ENCODE measurements at places on chromosomes 4 and X. TPM values are rescaled to one million over a fixed set of nuclear protein-coding genes. Genes with fewer than 3 reads are reported as not detected.
A peak's percentile ranks its signal among the peaks of the same experiment; 100 is the strongest.

- no peak for DNase-seq
These were observed 124.9 kb upstream of the POF1B start for GRCh38 chrX:85504381-85504780.

DNA sequence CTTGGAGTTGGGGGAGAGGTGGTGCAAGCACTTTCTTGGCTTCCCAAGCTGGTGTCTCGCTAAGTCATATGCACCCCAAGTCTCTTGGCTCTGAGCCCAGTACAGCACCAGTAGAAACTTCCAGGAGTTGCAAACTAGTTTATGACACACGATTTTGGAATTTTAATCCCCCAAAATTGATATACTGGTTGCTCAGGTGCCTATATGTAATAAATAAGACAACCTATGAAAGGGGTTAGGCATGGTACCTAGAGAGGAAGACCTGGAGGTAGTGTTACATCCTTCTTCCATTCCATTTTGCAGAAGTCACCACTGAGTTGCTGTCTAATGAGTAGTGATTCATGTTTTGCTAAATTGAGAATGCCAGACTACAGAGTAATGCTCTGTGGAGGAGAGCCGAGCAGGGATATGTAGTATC lies 4.3 kb upstream of the SLC4A4 start:
- DNase-seq: no peak

DNA sequence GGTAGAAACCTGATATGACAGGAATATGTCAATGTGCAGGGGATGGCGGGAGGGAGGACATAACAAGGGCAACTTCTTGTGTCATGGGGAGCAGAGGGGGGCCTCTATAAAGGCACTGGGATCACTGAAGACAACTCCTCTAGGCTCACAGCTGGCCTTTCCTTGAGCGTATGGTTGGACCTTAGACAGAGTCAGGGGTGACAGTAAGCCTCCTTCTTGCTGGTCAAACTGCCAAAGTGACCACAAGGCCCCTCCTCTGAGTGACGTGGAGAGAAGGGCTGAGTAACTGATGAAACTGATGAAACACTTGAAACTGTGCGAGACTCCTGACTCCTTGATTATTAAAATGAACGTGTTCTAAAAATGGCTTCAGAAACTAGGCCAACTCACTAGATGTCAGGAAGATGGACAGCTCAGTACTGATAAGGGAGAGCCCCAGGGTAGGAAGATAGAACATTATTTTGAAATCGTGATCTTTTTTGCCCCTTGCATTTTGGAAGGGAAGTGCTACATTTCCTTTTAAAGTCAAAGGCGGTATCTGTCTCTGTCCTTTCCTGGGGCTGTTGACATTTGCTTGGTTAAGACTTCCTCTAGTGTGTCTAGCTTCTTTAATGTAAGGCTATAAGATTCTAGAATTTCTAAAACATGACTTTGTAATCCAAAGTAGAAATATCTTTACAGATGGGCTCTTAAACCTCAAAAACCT lies 1.6 kb downstream of the RAB33A start:
- DNase-seq: peak; percentile 29

DNA sequence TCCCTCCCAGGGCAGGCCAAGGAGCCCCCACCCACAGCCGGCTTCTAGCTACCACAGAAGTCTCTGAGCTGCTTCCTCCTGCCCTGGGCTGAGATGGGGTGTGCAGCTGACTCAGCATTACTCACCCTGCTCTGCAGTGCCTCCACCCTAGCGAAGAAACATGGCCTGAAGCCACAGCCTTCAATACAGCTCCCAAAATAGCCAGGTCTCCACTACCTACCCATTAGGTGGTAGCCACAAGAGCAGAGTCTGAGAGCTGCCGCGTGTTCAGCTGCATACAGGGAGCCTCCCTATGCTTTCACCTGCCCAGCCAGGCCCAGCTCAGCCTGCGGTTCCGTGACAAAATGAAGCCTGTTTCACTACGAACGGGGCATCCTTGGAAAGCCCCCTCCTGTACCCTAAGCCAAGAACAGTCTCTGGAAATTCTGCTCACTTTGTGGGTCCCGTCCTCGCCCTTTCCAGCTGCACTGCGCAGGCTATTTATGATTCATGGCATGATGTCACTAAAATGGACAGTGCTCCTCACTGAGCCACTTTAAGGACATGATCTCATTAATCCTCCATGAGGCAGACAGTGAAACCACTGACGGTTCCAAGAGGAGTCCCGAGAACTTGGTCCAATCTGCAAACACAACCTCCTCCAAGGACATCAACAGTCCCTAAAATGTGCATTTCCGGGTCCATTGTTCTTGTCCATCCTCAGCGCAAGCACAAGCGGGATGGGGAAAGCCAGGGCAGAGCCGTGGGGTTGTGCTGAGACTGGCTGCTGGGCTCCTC lies 20.2 kb downstream of the WDR1 start:
- peak; percentile 62 for DNase-seq

PDLIM3 gene
- 43.7 TPM for total RNA-seq

DNA sequence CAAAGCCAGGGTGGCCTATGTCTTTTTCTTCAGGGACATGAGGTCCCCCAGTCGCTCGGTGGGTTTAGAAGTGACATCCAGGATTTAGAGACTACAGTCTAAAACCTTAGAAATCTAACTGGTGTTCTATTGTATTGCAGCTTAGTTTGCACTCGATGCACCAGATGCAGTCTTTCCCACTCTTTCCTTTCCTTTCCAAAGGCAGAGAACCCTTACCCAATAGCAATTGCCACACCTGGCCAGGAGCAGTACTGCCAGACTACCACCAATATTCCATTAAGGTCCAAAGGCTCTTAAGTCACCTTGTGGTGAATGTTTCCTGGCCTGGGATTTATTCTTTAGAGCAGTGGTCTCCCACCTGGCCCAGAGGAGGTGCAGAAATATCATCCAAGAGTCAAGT lies 1068.8 kb downstream of the FAM133A start:
- DNase-seq: no peak

PLP2 gene
- total RNA-seq: 38.3 TPM

GRCh38 chrX:111182997-111183396 lies 87.0 kb downstream of the PAK3 start:
- no peak for DNase-seq

DNA sequence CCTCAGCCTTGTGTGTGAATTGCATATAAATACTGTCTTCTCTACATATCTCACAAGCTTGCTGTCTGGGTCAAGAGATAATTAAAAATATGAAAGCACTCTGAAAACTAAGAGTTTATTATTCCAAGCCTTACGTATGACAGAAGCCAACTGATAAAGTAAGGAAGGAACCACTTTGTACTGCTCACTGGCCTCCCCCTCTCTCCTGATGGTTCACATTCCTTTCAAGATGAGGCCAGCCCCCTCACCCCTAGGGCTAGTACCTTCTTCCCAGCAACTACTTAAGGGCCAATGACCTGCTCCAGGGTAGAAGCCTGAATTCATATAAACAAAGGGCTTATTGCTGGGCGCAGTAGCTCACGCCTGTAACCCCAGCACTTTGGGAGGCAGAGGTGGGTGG lies 5.4 kb upstream of the SOWAHD start:
- no peak for DNase-seq

- DNase-seq: no peak
These were observed 132.4 kb downstream of the GLRA3 start for GRCh38 chr4:174696657-174697056.

DNA sequence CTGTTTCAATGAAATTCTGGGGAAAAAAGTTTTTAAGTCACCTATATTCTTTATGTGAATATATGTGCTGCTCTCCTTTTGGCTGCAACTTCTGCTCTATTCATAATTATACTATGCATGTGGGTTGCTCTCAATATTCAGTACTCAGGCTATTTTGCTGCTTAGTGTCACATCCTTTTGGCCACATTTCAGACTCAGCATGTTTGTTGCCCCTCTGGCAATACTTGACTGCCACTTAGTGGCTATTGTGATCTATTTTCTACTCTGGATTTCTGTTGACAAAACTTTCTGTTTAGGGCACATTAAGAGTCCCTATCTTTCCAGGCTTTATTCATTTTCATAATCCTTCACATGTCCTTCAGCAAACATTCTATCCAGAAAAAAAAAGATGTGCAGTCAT lies 15.8 kb upstream of the CT45A1 start:
- DNase-seq: no peak

DNA sequence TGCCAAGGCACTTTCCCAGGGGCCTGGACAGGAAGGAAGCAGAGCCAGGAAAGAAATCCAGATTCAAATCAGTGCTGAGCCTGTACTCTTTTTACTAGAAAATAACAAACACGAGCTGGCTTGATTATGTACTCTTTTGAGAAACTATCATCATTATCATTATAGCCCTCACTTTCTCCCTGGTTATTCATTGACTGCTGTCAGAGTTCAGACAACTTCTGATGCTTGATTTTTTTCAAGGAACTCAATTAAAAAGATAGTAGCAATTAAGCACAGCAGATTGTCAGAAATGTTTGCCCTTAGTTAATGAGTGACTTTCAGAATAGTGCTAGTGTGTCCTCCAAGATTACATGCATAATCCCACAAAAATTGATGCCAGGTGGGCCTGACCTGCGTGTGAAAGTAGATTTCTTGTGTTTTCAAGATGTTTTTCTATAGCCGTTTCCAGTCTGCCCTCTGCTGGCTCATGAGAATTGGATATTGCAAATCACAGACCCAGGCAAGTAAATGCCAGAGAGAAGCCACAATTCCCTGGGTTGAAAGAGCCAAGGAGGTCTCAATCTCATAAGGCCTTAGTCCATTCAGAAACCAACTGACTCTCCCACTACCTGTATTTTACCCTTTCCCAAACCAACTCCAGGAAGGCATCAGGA lies 14.3 kb upstream of the PNPLA4 start:
- DNase-seq: no peak

DNA sequence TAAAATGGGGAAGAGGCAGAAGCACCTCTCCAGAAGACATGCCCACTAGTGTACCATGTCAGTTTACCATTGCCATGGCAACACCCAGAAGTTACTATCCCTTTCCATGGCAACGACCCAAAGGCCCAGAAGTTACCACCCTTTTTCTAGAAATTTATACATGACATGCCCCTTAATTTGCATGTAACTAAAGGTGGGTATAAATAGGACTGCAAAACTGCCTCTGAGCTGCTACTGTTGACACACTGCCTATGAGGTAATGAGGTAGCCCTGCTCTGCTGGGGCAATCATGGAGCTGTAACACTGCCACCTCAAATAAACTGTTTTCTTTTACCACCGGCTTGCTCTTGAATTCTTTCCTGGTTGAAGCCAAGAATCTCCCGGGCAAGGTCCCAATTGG lies 13.9 kb upstream of the BEX4 start:
- DNase-seq: no peak

STK32B gene
- total RNA-seq: 2.4 TPM

GRCh38 chr4:111943796-111944203 lies 201.5 kb upstream of the FAM241A start:
- no peak for DNase-seq

DNA sequence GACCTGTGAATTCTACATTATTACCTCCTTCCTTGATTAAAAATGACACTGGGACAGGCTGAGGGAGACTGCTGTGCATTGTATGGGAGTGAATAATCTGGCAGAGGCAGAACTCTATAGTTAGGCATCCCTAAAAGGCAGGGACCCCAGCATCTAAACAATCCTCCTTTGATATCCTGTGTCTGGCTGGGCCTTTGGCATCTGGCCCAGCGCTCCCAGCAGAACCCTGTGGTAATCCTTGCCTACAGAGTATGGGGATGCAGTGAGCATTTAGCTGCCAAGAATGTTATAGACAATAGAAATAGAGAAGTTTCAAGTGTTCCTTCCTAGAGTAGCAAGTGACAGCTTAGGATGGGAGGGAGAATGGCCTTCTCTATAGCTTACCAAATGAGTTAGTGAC lies 38.5 kb downstream of the ZCCHC12 start:
- DNase-seq: no peak
